ENCODE measurements at places on chromosomes 2 and 18.

DNA sequence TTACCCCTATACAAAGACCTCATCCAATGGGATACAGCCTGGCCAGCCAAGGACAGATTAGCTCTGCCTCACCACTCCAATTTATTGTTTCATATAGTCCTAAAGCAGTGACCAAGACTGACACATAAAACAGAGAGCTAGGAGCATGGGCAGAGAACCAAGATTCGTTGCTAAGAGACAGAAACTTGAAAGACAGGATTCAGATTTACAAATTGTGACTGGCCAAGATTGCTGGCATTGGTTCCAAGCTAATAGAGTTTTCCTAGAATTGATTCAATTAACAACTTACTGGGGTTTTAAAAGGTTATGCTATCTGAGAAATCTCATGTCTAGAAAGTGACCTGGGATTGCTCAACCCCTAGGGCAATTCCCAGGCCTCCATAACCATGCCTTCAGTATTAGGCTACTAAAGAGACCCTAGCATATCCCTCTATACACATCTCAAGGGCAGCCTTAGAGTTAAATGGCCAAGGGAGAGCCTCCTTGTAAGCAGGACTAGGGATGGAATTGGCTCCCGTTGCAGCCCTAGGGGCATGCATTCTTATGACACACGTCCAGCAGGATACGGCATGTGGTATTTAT, 75.6 kb downstream of the ICOS start:
- no peak for DNase-seq

DNA sequence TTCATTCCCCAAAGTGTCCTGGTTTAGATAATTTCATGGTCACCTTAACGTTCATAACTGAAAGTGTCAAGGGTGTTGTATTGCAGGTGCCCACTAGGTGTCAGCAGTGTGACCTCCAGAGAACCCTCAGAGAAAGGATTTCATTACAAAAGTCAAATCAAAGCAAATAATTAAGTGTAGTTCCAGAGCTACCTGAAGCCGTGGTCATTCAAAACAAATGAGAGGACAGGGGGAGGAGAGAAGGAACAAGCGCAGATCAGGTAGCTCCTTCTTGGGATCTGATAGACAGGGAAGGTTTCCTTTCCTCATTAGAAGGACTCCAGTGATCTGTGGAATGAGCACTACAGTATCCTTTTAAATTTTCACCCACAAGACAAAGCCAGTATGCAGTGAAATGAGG, at the start of gene SLC9A4:
TSS of gene SLC9A4 (plus strand) at position 207 of the 400 bp plus-strand sequence. CDS start 534 bp downstream, outside the sequence.
- peak; percentile 21 for DNase-seq

DNA sequence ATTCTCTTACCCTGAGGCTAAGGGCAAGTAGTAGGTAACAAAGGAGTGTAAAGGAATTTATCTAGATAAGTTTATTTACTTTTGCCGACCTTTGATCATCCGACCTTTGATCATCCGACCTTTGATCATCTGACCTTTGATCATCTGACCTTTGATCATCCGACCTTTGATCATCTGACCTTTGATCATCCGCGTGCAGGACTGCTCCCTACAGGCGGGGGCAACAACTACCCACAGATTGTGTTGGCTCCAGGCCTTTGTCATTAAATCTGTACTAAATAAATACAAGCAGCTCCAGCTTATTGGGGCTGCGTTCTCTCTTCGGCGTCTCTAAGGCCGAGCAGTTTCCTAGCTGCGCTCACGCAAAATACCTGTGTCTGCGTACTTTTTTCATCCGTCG, 56.6 kb downstream of the ZNF638 start:
- DNase-seq = no peak

GRCh38 chr2:58155160-58155778, 85.9 kb downstream of the FANCL start:
- no peak for DNase-seq

- no peak for DNase-seq
Measured at GRCh38 chr2:179096090-179096489, 46.2 kb upstream of the CCDC141 start.

DNA sequence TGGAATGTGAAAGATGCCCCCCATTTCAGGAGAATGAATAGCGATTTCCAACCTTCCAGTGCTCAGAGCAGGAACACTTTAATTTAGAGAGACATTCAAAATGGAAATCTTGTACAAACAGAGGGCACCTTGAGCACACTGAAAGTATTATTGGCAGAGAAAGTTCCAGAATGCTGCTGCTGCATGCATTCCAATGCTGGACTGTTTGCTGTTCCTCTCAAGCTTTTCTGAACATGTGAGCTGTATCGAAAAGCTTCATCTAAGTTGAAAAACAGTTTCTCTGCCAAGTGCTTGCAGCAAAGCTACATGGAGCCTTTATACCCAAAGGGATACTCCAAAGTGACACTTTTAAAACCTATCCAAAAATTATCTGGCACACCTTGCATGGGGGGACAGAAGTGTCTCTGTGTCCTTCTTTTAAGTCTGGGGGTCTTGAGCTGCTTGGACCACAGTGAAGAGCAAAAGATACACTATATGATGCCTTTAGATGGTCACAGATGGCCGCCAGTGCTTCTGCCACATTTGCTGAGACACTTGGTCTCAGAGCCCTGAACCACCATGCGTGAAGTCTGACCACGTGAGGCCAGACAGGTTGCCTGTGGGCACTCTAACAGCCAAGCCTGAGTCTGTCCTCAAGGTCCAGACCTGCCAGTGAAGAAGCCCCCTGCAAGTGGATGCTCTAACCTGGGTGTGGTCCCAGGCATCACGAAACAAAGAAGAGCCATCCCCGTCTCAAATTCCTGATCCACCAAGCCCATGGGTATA, 18.8 kb downstream of the UXS1 start:
- DNase-seq = no peak

- no peak for DNase-seq
Measured at GRCh38 chr2:10495311-10495987, 47.3 kb upstream of the ODC1 start.

DNA sequence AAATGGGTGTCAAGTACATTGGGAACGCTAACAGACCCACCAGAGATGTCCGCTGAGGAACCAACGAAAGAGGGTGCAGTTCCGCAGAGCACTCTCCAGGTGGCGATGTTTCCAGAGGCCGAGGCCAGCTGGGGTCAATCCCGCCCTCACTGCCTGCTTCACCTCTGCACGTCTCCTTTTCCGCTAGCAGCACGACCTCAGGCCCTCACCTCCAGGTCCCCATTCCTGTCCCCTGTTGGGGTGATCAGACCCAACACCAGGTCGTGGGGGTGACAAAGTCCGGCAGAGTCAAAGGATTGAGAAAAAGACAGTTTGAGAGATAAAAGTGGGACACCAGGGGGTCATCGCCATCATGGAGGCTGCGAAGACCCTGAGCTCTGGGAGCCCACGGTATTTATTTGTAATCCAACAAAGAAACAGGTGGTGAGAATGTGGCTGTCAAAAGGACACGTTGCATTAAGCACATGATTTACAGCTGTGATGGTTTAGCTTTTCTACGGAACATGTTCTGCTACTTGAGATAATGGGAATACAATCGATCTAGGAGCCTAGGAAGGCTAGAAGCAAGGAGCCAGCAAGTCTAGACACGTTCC, 27.3 kb downstream of the ZAP70 start:
- no peak for DNase-seq

DNA sequence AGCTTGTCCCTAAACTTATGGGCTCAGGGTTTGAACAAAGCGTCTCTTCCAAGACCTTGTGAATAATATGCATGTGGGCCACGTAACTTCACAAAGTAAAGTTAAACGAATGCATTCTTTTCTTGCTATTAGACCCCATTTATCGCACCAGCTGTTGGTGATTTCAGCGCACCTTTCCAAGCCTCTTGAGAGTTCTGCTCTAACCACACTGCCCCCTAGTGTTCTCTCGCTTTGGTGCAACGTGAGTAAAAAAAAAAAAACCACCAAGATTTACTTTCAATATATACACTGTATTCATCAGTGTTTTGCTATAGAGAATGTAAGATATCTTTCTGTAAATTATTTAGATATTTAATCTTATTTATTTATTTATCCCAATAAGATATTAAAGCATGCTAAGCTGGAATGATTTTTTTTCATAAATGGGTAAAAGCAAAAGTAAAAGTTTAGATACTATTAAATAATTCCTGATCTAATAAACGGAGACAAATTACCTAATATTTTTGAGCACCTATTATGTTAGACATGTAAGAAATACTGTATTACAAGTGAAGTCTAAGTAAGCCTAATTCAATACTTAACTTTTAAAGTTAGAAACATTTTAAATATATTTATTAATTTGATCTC, 459.5 kb downstream of the DLGAP1 start:
- peak; percentile 60 for DNase-seq

- no peak for DNase-seq
Measured at GRCh38 chr2:157127249-157128012, 130.1 kb upstream of the GALNT5 start.

DNA sequence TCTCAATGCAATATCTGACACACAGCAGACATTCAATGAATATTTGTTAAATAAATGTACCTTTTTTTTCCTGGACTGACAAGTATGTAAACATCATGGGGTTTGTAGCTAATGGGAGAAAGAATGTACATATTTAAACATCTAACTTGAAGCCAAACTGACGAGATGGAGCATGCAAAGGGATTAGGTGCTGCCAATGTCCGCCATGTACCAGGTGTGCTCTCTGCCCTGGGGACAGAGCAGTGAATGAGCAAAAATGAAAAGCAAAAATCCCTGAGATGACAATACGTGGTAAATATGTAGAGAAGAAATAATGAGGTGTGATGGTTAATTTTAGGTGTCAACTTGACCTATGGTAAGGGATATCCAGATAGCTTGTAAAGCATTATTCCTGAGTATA, 247.4 kb upstream of the CELF4 start:
- DNase-seq = no peak

DNA sequence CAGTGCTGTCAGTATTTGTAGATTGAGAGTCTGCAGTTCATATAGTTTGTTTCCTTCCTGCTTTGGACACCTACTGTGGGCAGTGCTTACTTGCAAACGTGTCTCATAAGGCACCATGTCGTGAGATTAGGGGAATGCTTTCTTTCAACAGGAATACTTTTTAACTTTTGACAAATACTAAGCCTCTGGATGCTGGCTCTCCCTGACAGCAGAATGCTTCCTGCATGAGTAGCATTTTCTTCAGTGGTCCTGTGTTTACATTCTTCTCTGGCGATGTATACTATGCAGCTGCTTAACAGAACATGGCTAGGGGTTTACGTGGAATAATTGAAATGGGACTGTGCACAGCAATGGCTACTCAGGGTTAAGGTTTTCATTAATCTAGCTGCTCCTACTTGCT, 807.5 kb downstream of the MBD2 start:
- DNase-seq = peak; percentile 0

GRCh38 chr18:21901423-21901945, 160.9 kb downstream of the MIB1 start:
- DNase-seq = no peak

GRCh38 chr2:52369178-52369577, 1337.2 kb upstream of the NRXN1 start:
- no peak for DNase-seq

GRCh38 chr2:207663870-207664545, 38.8 kb upstream of the METTL21A start:
- DNase-seq = no peak

DNA sequence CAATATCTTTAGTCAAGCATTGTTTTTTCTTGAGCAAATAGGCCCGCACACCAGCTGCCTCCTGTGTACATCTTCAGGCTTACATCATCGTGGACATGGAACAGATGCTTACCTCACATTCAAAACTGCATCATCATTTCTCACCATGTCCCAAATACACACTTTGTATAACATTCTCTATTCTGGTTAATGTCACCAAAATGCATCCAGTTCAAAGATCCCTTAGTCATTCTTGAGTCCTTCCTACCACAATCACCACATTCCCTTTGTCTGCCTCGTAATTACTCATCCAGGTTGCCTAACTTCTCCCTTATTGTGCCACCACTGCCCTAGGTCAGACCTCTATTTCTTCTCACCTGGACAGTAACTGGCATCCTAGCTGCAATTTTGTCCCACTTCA, 373.7 kb upstream of the GALNT5 start:
- peak; percentile 8 for DNase-seq

DNA sequence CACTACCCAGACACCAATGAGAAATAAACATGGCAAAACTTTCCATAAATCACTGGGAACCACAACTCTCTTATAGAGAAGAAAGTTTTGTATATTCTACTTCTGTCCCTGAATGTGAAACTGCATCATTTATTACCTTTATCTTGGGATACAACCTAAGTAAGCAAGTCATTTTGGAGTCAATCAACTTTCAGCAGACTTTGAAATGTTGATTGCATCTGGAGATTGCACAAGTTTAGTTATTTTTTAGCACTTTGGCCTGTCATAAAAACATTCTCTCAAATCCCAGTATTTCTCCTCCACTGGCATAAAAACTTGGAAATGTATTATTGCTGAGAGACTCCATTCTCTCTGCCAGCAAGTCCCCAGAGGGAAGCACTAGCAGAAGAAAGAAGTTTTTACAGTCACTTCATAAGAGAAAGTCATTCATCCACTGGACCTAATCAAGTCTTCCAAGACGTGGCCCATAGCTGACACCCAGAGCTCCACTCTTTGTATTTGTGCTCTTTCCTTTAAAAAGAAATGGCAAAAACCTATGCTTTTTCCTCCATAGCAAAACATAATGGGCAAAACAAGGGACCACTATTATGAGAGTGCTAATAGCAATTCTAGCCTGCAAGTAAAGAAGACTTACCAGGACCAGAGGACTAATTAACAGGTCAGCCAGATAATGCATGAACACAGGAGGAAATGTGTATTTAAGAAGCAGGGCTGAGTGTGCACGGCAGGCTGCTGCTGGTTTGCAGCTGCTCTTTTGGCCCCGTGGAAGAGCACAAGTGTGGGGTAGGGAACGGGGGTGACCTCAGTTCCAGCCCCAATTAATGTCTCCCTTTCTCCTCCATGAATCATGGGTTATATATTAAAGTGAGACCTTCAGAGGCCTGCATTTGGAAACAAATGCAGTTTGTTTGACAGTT, 171.5 kb downstream of the INO80D start:
- no peak for DNase-seq

- no peak for DNase-seq
Measured at GRCh38 chr2:47025969-47026610, 110.5 kb upstream of the MCFD2 start.

DNA sequence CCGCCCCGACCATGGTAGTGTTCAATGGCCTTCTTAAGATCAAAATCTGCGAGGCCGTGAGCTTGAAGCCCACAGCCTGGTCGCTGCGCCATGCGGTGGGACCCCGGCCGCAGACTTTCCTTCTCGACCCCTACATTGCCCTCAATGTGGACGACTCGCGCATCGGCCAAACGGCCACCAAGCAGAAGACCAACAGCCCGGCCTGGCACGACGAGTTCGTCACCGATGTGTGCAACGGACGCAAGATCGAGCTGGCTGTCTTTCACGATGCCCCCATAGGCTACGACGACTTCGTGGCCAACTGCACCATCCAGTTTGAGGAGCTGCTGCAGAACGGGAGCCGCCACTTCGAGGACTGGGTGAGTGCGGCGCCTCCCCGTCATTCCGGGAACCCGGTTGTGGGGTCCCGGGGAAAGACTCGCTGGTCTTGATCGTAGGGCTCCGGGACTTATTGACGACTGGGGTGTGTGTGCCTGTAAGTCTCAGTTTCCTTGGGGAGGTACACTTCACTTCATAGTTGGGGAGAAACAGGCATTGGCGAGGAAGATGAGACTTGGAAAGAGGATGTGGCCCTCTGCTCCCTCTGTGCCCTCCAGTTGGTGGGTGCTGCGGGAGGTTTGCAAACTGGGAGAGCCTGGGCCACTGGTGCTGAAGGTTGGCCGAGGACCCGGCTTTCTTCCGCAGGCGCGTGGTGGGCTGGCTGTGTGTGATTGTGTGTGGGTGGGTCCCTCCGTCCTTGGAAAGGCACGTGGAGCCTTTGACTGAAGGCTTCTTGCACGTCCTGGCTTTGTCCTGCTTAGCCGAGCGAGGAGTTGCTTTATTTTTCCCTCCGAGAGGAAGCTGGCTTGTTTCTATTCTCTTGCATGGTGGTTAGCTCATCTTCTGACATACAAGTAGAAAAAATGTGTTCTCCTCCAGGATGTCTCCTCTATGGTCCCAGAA, 886 bp downstream of the PRKCE start:
- peak; percentile 77 for DNase-seq
